ENCODE measurements at places on chromosomes 13 and 19. TPM values are rescaled to one million over a fixed set of nuclear protein-coding genes. Genes with fewer than 3 reads are reported as not detected.
A peak's percentile ranks its signal among the peaks of the same experiment; 100 is the strongest.

- H3K4me1 ChIP-seq = no peaks in the 10 kb centered on the region
- H3K27me3 ChIP-seq = no peaks in the 10 kb centered on the region
- H3K36me3 ChIP-seq = no peaks in the 10 kb centered on the region
- H3K4me3 ChIP-seq = no peak overlapping the region
- no peak for DNase-seq
These were observed 589.8 kb downstream of the LMO7 start for GRCh38 chr13:76225815-76226489.

Gene OR7C1
- 1.8 TPM for total RNA-seq

Gene TPTE2
- not detected for total RNA-seq

GRCh38 chr19:55373993-55374757 is 2.5 kb upstream of the TMEM190 start:
- no peak overlapping the region for H3K4me3 ChIP-seq
- DNase-seq = no peak
- H3K4me1 ChIP-seq = peaks cover 6% of the 10 kb centered on the region
- peaks cover 50% of the 10 kb centered on the region for H3K27me3 ChIP-seq
- H3K36me3 ChIP-seq = no peaks in the 10 kb centered on the region

DNA sequence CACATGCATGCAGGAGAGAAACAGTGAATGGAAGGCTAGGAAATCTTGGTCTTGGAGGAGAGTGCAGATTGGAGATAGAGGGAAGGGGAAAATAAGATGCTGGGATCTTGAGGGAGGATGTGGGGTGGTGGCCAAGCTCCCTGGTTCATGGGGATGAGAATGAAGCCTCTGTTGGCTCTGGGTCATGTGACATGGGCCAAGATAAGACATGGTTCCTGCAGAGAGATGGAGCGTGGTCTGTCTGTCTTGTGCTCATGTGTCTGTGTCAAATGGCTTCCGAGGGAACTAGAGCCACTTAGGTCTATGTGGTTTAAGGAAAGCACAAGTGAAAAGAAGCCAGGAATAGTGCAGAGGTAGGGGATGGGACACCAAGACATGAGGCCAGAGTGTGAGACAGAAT is 30.8 kb upstream of the FFAR2 start:
- H3K27ac ChIP-seq = no peak overlapping the region
- H3K27me3 ChIP-seq = peaks cover 16% of the 10 kb centered on the region
- DNase-seq = no peak
- no peak overlapping the region for H3K4me3 ChIP-seq
- no peaks in the 10 kb centered on the region for H3K4me1 ChIP-seq

Gene ZNF724
- 0.55 TPM for total RNA-seq

Gene BEST2
- not detected for total RNA-seq

GRCh38 chr13:42821437-42821836 is 40.1 kb downstream of the FAM216B start:
- peaks cover 6% of the 10 kb centered on the region for H3K27me3 ChIP-seq
- H3K4me1 ChIP-seq = no peaks in the 10 kb centered on the region
- no peak overlapping the region for H3K4me3 ChIP-seq
- H3K36me3 ChIP-seq = no peaks in the 10 kb centered on the region
- DNase-seq = no peak

Gene GNG7
- total RNA-seq = 11.7 TPM

DNA sequence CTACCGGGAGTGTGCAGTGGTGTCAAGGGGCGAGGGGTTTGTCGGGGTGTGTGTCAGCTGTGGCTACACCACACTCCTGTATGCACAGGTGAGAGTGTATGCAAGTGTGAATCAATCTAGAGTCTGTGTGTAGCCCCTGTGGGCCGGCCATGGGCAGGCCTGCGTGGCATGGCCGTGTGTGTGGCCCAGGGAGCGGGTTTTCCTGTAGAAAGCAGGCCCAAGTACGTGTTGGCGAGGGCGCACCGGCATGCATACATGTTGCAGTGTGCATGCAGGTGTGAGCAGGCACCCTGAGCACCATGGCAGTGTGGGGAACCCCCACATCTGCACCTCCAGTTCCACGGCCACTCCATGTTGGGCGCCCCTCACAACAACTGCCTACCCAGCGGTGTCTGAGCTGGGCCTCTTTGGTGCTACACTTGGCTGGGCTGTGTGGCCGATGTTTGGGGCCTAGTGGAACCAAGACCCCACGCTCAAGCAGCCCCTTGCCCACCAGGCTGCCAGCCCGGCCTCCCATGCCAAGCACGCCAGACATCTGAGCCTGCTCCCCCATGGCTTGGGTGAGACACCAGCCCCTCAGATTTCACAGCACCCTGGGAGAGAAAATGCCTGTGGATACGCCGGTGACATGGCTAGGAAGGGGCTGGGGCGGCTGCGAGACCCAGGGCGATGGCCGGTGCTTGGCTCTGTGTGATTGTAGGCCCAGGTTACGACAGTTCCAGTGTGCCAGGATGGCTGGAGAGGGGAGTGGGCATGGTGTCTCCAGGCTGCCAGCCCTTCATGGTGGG is 2.1 kb downstream of the NFIX start:
- H3K4me1 ChIP-seq = peaks cover 9% of the 10 kb centered on the region
- H3K27ac ChIP-seq = peak overlapping the region; percentile 92
- no peak for DNase-seq
- H3K27me3 ChIP-seq = no peaks in the 10 kb centered on the region
- no peak overlapping the region for H3K4me3 ChIP-seq

Gene PSG7
- not detected for total RNA-seq

DNA sequence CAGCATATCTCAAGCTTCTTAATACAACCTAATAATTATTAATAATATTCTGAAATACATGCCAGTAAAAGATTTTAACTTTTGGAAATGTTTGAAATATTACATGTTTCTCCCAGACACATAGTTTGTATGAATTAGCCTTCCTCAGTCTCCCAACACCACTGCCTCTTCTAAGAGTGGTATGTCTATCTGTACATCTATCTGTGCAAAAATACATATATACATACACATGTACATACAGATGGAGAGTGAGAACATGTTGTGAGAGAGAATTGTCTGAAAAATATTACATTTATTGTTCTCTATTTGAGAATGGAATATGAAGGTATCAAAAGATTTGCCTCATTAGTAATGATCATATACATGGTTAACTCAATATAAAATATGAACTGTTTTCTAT is 1567.2 kb upstream of the PRR20A start:
- DNase-seq = no peak
- no peaks in the 10 kb centered on the region for H3K36me3 ChIP-seq
- no peak overlapping the region for H3K4me3 ChIP-seq
- H3K27me3 ChIP-seq = no peaks in the 10 kb centered on the region
- no peaks in the 10 kb centered on the region for H3K4me1 ChIP-seq
- no peak overlapping the region for H3K27ac ChIP-seq
